ENCODE measurements at places on chromosomes 1 and 21.
A peak's percentile ranks its signal among the peaks of the same experiment; 100 is the strongest.

GRCh38 chr1:185317886-185318310, 855 bp upstream of the IVNS1ABP start:
- peak; percentile 31 for DNase-seq

GRCh38 chr1:24380508-24380907, 33.1 kb downstream of the STPG1 start:
- DNase-seq = no peak

DNA sequence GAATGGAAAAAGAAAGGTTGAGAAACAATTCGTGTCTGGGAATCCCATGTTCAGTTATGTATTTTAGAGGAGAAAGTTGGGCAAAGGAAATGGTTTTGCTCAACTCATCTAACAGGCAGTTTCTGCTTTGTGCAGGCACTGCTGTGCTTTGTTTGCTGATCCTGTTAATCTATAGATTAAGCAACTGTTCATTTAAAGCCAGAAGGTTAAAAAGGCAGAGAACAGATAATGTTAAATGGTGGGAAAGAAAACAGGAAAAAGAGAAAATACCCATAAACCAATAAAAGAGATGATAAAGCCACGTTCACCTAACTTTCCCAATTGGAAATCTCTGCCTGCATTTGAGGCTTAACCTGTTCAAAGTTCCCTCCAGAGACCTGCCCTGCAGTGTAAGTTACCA, 70.0 kb downstream of the APP start:
- no peak for DNase-seq

DNA sequence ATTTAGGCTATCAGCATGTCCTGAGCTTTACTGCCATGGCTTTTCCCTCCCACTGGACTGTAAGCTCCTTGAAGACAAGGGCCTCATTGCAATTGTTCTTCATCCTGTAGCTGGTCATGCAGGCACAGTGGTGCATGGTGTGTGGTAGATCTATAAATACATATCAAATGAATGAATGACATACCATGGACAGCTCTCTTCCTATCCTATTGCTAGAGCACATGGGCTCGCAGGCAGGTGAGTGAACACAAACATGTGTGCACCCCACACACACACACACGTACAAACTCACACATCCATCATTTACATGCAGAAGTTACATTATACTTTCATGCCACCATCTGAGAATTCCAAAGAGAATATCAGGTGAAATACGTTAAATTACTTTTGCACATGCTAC, 172.9 kb upstream of the RUNX1 start:
- DNase-seq = no peak

GRCh38 chr1:220544901-220545303, 17.0 kb downstream of the MARK1 start:
- no peak for DNase-seq

- DNase-seq = no peak
Measured at GRCh38 chr1:69363236-69363635, 204.5 kb upstream of the LRRC7 start.

DNA sequence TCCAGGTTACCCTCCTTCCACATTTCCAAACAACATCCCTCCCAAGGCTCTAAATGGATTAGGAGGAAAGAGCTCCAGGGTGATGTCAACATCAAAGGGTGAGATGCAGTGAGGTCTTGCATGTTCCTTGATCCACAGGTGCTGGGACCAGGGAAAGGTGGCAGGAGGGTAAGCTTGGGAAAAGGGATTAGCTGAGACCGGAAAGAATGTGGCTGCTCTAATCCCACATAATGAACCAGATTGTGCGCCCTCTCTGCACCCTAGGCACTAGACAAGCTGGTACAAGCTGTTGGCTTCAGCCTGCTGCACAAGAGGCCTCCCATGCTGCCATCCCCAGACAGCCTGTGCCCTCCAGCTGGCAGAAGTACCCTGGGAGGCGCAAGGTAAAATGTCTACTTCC, 34.9 kb downstream of the PLXNA2 start:
- no peak for DNase-seq

DNA sequence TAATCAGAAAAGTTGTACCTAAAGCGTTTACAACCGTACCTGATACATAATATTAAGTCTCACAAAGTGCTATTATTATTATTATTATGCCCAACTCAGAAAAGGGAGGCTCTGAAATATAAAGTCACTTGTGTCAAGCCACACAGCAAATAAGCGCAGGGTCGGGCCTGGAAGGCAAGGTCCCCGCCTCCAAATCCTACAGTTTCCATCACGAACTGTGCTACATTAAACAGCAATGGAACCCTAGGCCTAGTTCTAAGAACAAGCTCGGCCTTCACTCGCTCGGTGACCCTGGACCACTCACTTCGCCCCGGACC, 549 bp downstream of the PARS2 start:
- no peak for DNase-seq

DNA sequence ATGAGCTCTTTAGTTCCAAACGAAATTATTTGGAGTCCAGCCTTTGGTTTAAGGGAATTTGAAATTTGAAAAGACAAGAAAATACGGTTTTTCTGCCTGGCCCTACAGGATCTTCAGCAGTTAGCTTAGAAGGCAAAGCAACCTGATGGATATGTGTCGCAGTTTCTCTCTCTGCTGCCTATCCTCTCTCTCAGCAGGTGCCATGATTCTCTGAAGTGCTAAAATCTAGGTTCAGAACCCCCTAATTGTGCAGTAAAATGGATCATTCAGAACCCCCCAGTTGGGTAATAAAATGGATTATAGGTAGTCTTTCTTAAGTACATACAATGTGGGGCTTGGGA, 446 bp upstream of the DEPDC1 start:
- no peak for DNase-seq

GRCh38 chr1:43304771-43305300, 4.1 kb downstream of the TIE1 start:
- no peak for DNase-seq

- DNase-seq = peak; percentile 12
Measured at GRCh38 chr1:23530087-23530746, 816 bp downstream of the E2F2 start.

DNA sequence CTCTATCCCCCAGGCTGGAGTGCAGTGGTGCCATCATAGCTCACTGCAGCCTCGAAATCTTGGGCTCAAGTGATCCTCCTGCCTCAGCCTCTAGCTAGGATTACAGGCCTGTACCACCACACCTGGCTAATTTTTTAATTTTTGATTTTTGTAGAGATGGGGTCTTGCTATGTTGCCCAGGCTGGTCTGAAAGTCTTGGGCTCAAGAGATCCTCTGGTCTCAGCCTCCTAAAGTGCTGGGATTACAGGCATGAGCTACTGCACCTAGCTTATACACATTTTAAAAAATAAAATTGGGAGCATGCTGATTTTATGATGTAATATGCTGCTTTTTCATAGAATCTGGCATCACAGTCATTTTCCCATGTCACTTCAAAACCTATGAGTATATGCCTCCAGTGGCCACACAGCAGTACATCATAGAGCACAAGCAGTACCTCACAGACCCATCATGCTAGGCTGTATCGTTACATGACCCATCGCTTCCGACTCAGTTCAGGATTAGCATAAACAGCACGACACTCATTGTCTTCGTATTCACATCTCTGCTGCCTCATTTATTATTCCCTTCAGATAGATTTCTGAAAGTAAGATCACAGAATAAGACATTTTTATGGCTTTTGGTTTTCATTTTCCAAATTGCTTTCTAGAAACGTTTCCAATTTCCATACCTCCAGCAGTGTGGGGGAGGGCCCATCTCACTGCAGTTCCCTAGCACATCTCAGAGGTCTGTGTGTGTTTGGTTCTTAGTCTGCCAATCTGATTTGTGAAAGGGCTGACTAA, 35.9 kb upstream of the CCSAP start:
- DNase-seq = no peak

GRCh38 chr1:191348328-191348727, 809.9 kb upstream of the RGS18 start:
- DNase-seq = no peak

DNA sequence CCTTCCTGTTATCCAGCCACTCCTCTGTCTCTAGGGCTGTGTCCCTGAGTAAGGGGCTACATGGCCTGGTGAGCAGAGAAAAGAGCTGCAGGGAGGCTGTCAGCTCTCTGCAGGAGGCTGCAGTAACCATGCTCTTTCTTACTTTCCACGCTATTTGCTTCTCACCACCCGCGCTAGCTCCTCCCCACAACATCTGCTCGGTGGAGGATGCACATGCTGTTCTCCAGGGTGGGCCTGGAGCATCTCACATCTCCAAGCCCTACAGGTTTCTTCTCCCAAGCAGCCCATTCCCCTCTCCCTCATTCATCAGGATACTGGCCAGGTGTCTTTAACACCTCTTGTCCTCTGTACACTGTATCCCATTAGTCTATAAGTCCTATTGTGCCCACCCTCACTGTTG, 103.8 kb downstream of the IER5 start:
- no peak for DNase-seq

- no peak for DNase-seq
Measured at GRCh38 chr1:41827991-41828570, 90.6 kb downstream of the HIVEP3 start.

DNA sequence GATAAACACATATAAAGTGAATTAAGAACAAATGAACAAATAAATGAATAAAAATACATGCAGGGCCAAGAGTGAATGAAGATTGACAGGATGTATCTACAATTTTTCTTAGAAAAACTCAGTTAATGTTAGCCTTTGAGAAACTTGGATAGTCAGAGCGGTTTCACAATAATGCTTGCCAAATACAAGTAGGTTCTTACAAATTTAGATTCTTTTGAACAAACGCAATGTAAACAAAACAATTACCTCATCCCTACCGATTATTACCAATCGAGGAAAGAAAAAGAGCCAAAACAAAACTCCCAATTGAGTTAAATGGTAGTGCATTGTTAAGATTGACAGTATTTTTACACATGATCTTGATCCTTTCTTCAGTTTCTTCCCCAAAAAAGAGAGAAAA, 176.9 kb upstream of the DEPDC1 start:
- DNase-seq = no peak

- no peak for DNase-seq
Measured at GRCh38 chr1:245695211-245695610, 540.4 kb downstream of the KIF26B start.

GRCh38 chr21:29299046-29299915, 559 bp downstream of the BACH1 start:
- peak; percentile 39 for DNase-seq

- no peak for DNase-seq
Measured at GRCh38 chr1:76006234-76006633, 68.3 kb upstream of the ST6GALNAC3 start.

DNA sequence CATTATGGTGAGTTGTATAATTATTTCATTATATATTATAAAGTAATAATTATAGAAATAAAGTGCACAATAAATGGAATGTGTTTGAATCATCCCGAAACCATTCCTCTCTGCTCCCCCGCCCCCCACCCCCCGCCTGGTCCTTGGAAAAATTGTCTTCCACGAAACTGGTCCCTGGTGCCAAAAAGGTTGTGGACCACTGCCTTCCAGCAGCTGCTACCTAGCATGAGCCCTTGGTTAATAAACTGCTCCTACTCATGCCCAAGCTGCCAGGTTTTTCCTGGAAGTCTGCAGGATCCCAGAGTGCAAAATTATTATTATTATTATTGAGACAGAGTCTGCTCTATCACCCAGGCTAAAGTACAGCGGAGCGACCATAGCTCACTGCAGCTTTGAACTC, 6.8 kb upstream of the IFNGR2 start:
- DNase-seq = no peak

- DNase-seq = no peak
Measured at GRCh38 chr1:107649023-107649422, 316.0 kb downstream of the VAV3 start.
